Spinal cord (tissue), 10 donors: ENCODE measurements at places on chromosomes 1 and 21. TPM values are rescaled to one million over a fixed set of nuclear protein-coding genes. Genes with fewer than 3 reads are reported as not detected.
A peak's percentile ranks its signal among the peaks of the same experiment; 100 is the strongest.

GNG12 gene
- 157 TPM for total RNA-seq

- peaks cover 29% of the 10 kb centered on the region for H3K4me1 ChIP-seq
- no peak for DNase-seq
- peak overlapping the region; percentile 51 for H3K4me3 ChIP-seq
- peak overlapping the region; percentile 43 for H3K27ac ChIP-seq
- peaks cover 60% of the 10 kb centered on the region for H3K27me3 ChIP-seq
- H3K36me3 ChIP-seq: no peaks in the 10 kb centered on the region
Measured at GRCh38 chr1:147084273-147085096, 87.8 kb downstream of the PRKAB2 start.

GRCh38 chr1:245693116-245693793, 538.5 kb downstream of the KIF26B start:
- DNase-seq: peak; percentile 44
- H3K4me1 ChIP-seq: peaks cover 18% of the 10 kb centered on the region
- H3K27me3 ChIP-seq: no peaks in the 10 kb centered on the region
- no peak overlapping the region for H3K27ac ChIP-seq

MTARC1 gene
- total RNA-seq: 19.4 TPM

DNA sequence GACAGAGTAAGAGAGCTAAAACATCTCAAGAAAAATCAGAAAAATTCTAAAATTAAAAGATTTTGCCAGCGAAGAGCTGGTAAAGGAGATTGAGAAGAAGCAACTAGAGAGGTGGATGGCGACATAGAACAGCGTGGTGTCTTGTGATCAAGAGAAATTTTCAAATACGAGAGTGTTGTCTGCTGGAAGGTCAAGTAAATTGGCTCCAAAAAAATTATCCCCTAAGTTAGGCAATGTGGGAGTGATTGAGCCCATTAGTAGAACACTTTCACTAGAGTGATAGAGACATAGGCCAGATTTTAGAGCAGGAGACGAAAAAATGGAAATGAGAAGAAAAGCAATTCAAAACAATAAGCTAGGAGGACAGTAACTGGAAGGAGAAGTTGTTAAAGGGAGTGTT, 94.3 kb upstream of the MPC2 start:
- no peaks in the 10 kb centered on the region for H3K36me3 ChIP-seq
- no peaks in the 10 kb centered on the region for H3K4me1 ChIP-seq
- DNase-seq: no peak

GRCh38 chr1:233520261-233521191, 93.4 kb upstream of the KCNK1 start:
- no peak for DNase-seq
- no peak overlapping the region for H3K27ac ChIP-seq
- no peak overlapping the region for H3K4me3 ChIP-seq
- no peaks in the 10 kb centered on the region for H3K27me3 ChIP-seq
- H3K36me3 ChIP-seq: no peaks in the 10 kb centered on the region
- no peaks in the 10 kb centered on the region for H3K4me1 ChIP-seq

- DNase-seq: no peak
- peaks cover 8% of the 10 kb centered on the region for H3K4me1 ChIP-seq
- no peak overlapping the region for H3K4me3 ChIP-seq
- H3K36me3 ChIP-seq: peaks cover 2% of the 10 kb centered on the region
Measured at GRCh38 chr1:39159224-39160036, 45.1 kb upstream of the MACF1 start.

APOBEC4 gene
- not detected for total RNA-seq

FAM177B gene
- 0.40 TPM for total RNA-seq

ZC3H11A gene
- total RNA-seq: 118 TPM

GRCh38 chr1:117611894-117612483, 6.1 kb downstream of the TENT5C start:
- no peak overlapping the region for H3K27ac ChIP-seq
- peaks cover 7% of the 10 kb centered on the region for H3K27me3 ChIP-seq
- no peaks in the 10 kb centered on the region for H3K36me3 ChIP-seq

DNA sequence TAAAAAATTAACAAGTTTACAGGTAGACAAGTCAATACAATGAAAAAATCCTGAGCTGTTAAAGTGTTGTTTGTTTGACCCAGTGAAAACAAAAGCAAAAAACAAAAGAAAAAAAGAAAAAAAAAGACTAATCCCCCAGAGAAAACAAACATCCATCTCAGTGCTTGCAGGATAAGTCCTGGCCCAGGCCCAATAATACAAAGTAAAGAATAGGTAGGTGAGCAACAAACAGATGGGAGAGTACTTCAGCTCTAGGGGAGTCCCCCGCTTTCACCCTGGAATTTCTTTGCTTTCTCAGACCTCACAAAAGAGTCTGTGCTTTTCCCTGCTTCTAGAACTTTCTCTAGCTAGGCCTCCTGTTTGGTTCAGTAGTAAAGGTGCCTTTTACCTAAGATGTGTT, 70.3 kb downstream of the ABCA4 start:
- DNase-seq: no peak
- H3K27me3 ChIP-seq: no peaks in the 10 kb centered on the region
- H3K27ac ChIP-seq: no peak overlapping the region
- H3K36me3 ChIP-seq: no peaks in the 10 kb centered on the region
- H3K4me1 ChIP-seq: peaks cover 9% of the 10 kb centered on the region
